ENCODE measurements at places on chromosomes 2 and 18. TPM values are rescaled to one million over a fixed set of nuclear protein-coding genes. Genes with fewer than 3 reads are reported as not detected.

DNA sequence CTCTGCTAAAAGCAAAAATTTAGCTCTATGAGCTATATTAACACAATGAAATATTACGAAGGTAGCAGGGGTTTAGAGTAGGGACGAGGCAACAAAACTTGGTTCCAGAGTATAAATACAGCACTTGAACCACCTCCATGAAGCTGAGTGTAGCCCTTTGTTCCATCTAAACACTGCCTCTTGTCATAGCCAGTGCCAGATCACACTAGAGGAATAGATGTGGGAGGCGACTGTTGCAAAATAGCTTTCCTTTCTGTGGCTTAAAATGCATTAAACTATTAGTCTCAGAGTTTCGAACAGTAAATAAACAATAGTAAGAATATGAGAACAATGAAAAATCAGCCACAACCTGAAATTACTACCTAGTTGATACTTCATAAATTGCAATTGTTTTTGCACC is 29.8 kb downstream of the PIEZO2 start:
- no peak for DNase-seq

DNA sequence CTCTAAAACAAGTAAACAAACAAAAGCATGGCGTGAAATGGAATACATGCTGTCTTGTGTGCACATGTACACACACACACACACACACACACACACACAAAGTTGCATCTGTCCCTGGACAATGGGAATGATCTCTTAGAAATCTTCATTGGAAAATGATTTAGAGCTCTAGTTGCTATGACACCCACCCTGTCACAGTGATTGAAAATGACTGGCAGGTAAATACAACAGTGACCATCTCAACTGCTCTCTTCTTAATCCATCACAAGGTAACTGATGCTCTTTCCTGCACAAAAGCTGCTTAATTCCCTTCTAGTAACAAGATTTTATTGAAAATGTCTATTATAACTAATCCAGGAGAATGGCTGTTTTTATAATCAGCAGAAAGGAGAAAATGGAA is 1011.7 kb upstream of the GYPC start:
- no peak for DNase-seq

Gene GREB1L
- 2.0 TPM for total RNA-seq

GRCh38 chr2:19178175-19178574 is 180.2 kb downstream of the OSR1 start:
- DNase-seq: no peak

Gene RAB6C
- 0.13 TPM for total RNA-seq

Gene MOGAT1
- 0.45 TPM for total RNA-seq

All from sciatic nerve (tissue), 2 donors.